Osteocyte (in vitro differentiated cells): ENCODE measurements at places on chromosomes 4 and X. TPM values are rescaled to one million over a fixed set of nuclear protein-coding genes. Genes with fewer than 3 reads are reported as not detected.

The CXCL11 gene
- total RNA-seq, result not detected in 2 replicates

DNA sequence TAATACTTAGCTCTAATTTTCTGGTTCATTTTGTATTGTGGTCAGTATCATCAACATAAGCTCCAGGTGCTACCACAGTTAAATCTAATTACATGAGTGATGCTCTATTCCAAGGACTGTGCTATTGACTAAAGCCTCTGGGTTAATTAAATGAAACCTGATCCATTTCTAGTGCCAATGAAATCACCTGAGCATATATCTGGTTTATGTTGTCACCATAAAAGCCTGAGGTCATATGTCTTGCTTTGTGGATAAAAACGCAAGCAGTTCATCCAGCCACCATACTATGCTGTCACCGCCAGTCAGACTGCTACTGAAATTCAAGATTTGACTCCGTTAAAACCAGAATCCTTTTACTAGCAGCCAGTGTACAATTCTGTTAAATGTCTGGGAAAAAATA is 64.2 kb upstream of the ZNF518B start:
- no peak for DNase-seq

The PDE5A gene
- total RNA-seq, result 9.1 and 10.9 TPM in 2 replicates

- no peak for DNase-seq
Measured at GRCh38 chrX:131288738-131289511, at the start of gene IGSF1. TSS of gene IGSF1 (minus strand) at chrX:131289306. CDS start at chrX:131286674, 2,632 bp downstream.

The GABRA4 gene
- not detected in 2 replicates for total RNA-seq
